Activated CD8-positive, alpha-beta memory T cell treated with anti-CD3 and anti-CD28 coated beads for 4 hours (primary cell): ENCODE measurements at places on chromosomes 12 and 14.

GRCh38 chr12:45828402-45828801 lies 98.9 kb downstream of the ARID2 start:
- DNase-seq = no peak

DNA sequence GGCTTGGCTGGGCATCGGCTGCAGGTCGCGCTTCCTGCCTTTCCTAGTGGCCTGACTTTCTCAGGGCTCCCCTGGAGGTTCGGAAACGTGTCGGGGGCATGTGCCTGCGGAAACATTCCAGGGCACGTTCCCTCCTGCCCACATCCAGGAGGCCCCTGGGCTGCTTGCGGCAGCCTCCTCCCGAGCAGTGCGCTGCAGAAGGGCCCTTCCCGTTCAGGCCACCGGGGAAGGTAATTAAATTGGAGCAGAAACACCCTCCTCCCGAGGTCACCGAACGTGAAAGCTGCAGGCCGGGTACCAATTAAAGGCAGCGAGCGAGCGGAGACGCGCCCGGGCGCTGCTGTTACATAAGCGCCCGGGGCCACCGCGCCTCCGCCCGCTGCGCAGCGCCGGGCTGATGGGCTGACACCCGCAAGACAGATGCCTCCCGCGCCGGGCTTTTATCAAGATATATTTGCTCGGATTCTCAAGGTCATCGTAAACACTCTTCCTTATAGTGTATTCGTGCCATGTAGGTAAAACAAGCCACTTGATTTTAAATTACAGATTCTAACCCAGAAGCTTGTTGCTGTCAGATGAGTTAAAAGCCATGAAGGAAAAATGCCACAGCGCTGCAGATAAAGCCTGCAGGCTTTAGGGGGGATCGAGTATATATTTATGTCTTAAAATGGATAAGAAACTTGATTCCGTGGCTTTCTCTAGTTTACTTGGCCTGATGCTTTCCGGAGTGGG lies 31.4 kb downstream of the SSPN start:
- DNase-seq = no peak

DNA sequence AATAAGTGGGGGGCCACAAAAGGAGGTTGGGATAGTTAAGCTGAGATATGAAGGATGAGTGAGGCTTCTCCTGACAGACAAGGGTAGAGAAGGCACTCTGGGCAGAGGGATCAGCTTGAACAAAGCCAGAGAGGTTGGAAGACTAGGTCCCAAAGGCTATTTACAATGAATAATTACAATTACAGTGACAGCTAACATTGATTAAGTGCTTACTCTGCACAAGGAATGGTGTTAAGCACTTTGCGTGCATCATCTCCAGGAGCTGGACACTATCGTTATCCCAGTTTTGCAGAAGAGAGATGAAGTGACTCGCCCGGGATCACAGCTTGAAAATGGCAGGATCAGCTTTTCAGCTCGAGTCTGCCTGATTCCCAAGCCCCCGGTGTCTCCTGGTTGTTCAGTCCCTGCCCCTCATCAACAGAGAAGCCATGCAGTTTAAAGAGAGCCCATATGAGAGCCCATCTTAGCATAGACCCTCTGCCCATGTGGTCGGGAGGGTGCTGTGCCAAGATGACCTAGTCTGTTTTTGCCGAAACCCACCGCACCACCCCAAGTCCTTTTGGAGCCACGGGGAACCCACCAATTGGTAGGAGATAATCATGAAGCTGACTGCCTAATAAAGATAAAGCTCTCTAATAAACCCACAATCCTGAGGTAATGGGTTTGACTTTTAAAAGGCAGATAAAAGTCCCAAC lies 89.9 kb upstream of the HSPB8 start:
- DNase-seq = no peak

GRCh38 chr14:67674139-67674479 lies 323 bp downstream of the VTI1B start:
- peak; percentile 3 for DNase-seq

DNA sequence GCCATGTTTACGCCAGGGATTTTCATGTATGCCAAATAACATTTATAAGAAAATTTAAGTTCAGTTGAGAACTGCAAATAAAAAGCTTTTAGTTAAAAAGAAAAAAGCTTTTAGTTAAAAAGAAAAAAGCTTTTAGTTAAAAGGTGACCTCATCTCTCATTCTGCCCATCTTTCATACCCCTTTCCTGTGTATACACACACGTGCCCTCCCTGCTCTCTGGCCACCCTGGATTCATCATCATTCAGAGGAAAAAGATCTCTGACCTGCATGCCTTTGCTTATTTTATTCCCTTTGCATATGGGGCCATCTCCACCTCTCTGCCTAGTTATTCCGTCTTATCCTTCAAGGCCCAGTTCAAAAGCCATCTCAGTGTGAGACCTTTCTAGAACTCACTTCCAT lies 38.1 kb upstream of the CDK17 start:
- DNase-seq = no peak

DNA sequence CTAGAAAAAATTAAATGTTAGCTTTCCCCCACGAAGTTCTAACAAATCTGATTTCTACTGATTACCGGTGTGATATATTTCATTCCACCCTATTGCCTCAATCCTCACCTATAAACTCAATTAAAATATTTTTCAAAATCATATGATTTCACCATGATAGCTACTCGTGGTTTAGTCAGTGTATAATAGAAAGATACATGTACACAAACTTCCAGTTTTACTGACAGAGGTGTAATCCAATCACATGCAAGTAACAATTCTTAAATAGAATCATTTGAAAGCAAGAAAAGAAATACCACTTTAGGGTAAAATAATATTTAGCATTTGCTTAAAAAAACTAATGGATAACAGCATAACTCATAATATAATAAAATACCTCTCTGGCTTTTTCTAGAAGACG lies 55.0 kb upstream of the C12orf50 start:
- no peak for DNase-seq

DNA sequence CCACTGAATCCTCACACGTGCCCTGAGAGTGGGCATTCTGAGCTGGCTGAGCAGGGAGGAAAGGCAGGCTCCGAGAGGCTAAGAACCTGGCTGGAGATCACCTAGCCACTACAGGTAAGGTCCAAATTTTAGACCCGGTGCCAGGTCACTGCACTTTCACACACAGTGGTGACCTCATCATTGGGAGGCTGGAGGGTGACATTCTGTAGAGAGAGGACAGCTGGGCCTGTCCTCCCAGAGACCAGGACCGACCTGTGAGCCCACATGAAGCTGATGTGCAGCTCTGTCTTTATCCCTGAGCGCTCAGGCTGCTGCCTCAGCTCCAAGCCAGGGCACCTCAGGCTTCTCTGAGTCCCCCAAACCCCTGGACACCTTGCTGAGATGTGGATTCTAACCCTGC lies 4.1 kb downstream of the TTC7B start:
- DNase-seq = no peak

DNA sequence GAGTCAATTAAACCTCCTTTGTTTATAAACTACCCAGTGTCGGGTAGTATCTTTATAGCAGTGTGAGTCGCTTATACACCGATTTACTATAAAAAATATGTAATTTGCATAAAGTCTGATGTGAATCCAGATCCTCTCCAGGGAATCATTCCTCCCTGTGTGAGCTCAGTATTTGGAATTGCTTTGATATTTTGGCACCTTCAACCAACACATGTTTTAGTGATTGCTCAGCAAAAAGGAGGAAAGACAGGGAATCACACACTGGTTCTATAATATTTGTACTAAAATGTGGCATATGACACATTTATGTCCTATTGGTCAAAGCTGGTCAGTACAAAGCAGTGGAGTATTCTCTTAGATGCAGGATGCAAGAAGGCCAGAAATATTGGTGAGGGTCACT lies 703.9 kb upstream of the ATXN7L3B start:
- DNase-seq = no peak

DNA sequence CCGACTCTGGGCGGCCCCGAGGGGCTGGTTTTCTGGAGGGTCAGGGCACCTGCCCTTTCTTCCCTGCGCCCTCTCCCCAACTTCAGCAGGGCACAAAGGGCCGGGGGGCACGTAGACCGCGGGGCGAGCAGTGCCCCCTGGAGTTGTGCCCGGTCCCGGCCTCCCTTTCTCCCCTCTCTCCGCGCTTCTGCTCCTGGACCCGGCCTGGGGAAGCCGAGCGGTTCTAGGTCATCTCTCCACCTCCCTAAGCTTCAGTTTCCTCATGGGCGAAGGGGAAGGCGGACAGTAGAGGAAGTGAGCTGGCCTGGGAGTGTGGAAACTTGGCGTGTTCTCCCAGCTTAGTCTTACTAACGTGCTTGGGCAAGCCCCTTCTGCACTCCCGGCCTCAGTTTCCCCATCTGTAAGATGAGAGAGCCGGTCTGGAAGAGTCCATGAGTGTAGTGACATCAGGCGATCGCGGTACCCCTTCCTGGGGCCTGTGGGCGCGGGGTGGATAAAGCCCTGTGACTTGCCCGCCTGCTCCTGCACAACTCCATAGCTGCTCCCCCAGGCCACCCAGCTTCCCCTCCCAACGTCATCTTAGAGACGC lies 158.6 kb upstream of the PARP11 start:
- no peak for DNase-seq

- DNase-seq = no peak
These were observed 2.6 kb downstream of the NT5DC3 start for GRCh38 chr12:103838254-103838914.

DNA sequence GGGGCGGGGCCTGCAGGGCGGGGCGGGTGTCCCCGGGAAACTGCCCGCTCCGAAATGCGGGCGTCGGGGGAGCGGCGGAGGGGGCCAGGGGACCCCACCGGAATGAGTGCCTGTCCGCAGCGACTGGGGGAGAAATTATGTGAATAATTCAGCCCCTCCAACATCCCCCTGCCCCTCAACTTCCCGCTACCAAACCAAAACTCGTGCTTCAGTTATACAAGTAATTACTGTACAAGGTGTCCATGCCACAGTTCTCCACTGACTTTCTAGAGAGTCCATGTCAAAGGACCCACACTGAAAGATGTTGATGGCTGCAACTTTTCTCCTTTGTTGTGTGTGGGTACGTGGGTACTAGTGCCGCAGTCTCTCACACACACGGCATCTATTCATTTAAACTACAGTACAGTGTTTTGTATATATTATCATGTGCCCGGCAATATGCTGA lies 414 bp upstream of the CDK17 start:
- DNase-seq = no peak

DNA sequence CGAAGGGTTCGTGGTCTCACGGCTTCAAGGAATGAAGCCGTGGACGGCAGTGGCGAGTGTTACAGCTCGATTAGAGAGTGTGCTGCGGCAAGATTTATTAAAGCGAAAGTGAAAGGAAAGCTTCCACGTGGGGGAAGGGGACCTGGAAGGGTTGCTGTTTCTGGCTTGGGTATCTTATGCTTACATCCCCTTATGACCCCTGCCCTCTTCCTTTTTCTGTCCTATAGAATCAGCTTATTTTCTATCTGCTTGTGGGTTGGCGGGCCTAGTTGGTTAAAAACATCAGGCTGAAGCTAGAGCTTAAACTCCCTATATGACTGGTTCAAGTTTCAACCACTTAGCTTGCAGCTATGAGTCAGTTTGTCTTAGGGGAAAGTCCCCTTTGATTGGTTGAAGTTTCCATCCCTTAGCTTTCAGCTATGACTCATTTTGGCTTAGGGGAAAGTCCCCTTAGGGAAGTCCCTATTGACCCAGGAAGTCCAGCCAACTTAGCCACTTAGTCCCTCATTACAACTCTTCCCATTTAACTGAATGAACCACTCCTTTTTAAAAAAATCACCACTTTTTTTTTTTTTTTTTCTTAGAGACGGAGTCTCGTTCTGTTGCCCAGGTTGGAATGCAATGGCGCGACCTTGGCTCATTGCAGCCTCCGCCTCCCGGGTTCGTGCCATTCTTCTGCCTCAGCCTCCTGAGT lies 1494.7 kb upstream of the TMEM132C start:
- no peak for DNase-seq

GRCh38 chr12:95701275-95701674 lies 89.3 kb downstream of the NTN4 start:
- no peak for DNase-seq

DNA sequence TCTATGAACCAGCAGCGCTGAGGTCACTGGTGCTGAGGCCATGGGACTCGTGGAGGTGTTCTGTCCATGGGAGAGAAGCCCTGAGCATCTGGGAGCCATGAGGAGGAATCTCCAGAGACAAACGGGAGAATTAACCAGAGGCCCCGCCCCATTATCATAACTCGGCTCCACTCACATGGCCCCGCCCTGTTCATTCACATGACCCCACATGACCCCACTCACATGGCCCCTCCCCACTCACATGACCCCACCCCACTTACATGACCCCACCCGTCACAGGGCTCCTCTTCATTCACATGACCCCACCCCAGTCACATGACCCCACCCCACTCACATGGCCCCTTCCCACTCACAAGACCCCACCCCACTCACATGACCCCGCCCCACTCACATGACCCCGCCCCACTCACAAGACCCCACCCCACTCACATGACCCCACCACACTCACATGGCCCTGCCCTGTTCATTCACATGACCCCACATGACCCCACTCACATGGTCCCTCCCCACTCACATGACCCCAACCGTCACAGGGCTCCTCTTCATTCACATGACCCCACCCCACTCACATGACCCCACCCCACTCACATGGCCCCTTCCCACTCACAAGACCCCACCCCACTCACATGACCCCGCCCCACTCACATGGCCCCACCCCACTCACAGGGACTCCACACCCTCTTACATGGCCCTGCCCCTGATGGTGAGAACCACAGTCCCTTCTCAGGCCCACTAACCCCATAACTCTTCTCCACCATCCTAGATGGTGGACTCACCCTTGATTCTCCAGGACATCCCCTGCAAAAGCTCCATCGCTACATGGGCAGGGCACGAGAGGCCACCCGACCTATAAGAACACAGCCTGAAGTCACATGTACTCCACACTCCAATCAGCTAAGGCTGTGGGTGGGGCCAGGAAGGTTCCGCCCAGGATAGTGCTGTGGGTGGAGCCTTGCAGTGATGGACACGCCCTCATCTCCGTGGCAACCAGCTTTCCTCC lies 151.1 kb upstream of the SFSWAP start:
- no peak for DNase-seq

DNA sequence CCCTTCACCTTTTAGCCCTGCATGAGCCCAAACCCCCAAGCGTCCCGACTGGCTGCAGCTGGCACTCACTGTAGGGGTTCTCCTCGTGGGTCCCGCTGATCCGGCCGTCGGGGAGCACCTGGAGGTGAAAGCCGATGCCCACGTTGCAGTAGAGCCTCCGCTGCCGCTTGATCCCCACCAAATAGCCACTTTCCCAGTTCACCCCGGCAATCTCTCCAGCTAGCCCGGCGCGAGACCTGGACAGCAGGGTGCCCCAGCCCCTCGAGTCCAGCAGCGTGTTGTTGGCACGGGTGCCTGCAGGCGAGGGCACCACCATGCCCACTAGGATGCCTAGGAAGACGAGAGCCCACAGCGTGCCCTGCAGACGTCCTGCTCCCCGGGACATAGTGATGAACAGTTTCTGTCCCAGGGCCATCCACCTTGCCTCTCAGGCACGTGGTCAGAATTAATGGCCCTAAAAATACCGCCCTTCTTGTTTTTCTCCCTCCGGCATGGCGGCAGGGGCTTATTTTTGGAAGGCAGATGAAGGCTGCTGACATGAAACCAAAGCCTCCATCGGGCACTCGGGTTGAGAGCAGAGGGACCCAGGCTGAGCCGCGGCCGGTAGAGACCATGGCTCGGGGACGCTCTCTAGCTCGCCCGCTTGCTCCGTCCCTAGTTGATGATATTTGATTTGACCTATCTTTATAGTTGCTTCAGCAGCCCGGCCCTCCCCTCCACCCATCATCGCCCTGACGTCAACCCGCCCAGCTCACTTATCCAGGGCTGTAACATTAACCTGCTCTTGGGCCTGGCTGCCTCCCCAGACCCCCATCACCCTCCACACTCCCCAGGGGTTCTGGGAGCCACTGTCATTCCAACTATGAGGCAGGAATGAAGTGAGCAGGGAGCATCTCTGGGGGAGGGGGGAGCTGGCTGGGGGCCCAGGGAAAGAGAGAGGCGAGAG lies at the start of gene FGF6:
Gene FGF6, minus strand, starts transcription at position 660 of the 946 bp plus-strand sequence. Its CDS starts 245 bp downstream, at position 415.
- DNase-seq = no peak
